ENCODE measurements at places on chromosomes 3 and 15.

GRCh38 chr3:119529883-119530282 is 29.5 kb downstream of the CD80 start:
- peak; percentile 78 for DNase-seq

DNA sequence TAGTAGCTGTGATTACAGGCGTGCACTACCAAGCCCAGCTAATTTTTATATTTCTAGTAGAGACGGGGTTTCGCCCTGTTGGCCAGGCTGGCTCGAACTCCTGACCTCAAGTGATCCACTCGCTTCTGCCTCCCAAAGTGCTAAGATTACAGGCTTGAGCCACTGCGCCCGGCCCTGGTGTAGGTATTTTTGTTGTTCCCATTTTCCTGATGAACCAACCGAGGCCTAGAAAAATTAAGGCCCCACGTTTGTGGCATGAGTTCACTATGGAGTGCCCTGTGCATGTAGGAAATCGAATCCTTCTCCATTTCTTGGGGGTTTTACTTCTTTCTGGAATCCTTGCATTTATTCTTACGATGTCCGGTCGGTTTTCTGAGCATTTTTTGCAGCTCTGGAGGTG is 14.3 kb upstream of the TATDN2 start:
- no peak for DNase-seq

DNA sequence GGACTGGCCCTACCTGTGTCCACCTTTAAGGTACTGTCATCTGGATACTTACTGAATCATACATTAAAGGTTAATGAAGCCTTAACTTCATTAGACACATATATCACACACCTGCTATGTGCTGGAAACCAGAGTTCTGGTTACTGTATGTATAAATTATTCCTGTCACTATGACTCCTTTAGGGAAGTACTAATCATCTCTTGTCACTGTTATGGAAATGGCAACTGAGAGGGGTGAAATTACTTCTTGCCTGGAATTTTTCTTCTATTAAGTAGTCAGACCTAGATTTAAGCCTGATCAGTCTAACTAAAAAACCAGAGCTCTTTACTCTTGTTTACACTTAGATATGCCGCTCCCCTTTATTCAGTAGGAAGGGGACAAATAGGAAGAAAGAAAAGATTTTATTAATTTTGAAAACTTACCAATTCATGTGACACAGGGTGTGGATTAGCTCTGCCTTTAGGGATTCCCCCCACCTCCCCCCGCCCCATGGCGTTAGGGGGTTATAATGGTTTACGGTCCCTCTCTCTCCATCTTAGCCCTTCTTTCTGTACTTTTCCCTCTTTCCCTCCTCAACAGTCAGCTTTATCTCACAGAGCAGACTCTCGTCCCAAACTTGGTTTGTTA is 152.5 kb downstream of the KLHL25 start:
- DNase-seq, result no peak

GRCh38 chr3:52128118-52128683 is 26.0 kb downstream of the POC1A start:
- DNase-seq, result no peak

DNA sequence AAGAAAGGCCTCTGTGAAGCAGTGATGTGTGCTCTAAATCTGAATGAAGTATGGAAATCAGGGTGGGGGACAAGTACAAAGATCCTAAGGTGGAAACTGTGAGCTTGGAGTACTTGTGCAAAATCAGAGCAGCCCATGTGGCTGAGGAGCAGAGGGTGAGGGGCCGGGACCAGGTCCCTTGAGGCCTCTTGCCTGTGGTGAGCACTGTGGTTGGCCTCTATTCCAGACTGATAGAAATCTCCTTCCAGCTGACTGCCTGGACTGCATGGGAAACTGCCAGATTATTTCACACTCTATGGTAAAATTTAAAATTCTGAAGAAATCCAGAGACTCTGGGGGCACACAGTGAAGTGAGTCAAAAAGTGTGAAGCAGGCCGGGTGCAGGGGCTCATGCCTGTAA is 81.4 kb downstream of the TM4SF4 start:
- DNase-seq, result no peak
